ENCODE measurements at places on chromosomes 7 and 10. TPM values are rescaled to one million over a fixed set of nuclear protein-coding genes. Genes with fewer than 3 reads are reported as not detected.

GSTK1 gene
- 433 TPM for total RNA-seq

CPN1 gene
- not detected for total RNA-seq

CC2D2B gene
- 0.17 TPM for total RNA-seq

SPDYE8 gene
- not detected for total RNA-seq

BLVRA gene
- total RNA-seq, result 26.2 TPM

Data from T-helper 17 cell (primary cell).